ENCODE measurements at places on chromosomes 12 and 14.
A peak's percentile ranks its signal among the peaks of the same experiment; 100 is the strongest.

DNA sequence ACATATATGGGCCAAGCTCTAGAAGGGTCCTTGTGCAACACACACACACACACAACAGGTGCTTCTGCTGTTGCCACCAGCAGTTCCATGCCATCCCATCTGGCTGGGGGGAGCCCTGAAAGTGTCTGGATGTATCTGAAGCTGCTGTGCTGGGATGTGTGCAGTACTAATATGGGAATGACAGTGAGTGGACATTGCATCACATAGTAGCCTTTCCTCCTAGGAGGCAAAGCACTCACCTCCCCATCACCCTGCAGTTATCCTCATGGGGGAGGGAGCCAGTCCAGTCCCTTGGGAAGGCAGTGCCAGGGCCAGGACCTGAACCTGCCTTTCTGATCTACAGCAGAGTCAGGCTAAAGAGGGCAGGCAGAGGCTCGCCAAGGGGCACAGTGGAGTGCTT is 208.9 kb downstream of the CACNA1C start:
- no peak for DNase-seq

DNA sequence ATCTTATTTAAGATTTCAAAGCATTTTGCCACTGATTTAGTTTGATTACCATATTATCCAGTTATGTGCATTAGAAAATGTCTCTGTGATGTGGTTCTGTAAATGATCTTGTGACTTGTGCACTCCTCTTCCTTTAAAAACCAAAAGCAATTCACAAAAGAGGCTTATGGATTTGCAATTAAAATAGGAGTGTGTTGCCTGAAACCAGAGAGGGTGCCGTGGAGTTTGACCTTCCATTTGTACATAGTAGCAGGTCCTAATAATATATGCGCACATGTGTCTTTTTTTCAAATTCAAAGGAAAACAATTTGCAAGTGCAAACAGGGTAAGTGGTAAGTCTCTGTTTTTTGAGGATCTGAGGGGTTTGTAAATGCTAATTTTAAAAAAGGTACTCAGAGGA is 470.9 kb downstream of the VRK1 start:
- no peak for DNase-seq

DNA sequence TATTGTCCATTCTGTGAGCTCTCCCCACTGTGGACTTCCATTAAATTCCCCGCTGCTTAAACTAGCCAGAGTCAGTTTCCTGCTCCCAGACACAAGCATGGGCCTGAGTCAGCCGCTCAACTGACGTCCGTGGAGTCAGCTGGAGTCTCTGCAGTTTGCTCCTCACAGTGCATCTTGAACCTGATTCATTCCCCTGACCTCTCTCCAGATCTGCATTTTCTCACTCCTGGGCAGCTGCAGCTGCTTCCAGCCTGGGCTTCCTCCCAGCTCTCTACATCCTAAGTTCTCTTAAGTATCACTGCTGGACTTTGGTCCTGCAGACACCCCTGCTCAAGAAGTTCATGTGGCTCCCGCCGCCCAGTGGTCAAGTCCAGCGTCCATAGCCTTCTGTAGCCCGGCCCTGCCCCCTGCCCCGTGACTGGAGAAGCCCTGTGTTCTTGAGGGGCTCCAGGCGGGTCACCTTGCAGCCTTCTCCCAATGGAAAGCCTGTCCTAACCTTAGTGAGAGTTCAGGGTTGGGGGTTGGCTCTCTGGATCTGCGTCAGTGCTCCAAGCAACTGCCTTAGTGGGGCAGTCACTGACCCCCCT is 20.0 kb downstream of the NFKBIA start:
- no peak for DNase-seq

DNA sequence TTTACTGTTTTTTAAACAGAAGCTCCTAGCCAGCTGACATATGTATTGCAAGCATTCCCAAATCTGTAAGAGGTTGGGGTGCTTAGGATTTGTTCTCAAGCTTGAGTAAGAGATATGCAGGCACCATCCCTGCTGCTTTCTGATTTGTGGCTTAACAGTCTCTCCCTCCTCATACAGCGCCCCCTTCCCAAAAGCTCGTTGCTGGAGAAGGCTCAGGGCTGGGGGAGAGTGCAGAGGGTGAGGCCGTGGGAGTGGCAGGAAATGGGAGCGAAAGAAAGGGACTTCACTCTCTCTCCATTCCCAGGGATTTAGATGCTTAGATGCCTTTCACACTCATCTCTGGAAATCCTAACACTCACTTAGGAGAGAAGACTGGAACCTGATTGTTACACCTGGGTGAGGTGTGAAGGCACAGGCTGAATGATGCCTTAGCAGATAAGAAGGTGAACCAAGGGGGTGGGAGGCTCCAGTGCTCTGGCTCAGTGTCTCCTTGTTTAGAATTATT is 172.0 kb downstream of the C12orf75 start:
- no peak for DNase-seq

- no peak for DNase-seq
Measured at GRCh38 chr14:59358102-59358501, 107.1 kb downstream of the GPR135 start.

GRCh38 chr12:16492240-16492639 is 113.7 kb downstream of the LMO3 start:
- no peak for DNase-seq

- no peak for DNase-seq
Measured at GRCh38 chr12:114866331-114866730, 182.4 kb upstream of the TBX3 start.

DNA sequence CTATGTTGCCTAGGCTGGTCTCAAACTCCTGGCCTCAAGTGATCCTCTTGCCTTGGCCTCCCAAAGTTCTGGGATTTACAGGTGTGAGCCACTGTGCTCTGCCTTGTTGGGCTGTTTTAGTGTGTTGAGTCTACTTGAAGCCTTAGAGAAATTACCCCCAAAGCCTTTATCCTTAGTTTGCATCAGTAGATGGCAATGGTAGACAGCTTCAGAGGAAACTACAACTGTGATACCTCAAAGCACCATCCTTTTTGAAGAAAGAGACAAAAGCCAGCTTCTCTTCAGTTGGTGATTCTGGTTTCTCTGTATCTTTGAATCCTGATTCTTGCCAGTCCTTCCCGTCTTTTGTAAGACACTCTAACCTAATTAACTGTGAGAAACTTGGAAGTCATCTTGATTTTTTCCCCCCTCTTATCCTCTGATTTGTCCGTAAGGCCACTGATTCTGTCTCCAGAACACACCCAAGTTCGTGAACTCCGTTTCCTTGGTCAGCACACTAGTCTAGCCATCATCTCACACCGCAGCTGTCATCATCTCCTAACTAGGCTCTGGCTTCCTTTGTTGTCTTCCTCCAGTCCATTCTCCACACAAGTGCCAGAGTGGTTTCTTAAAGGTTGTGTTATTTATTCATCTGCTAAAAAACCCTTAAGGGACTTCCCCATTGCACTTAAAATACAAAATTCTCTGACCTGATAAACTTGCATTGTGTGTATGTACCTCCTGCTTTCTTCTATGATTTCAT is 20.2 kb downstream of the ATP2A2 start:
- DNase-seq, result no peak

DNA sequence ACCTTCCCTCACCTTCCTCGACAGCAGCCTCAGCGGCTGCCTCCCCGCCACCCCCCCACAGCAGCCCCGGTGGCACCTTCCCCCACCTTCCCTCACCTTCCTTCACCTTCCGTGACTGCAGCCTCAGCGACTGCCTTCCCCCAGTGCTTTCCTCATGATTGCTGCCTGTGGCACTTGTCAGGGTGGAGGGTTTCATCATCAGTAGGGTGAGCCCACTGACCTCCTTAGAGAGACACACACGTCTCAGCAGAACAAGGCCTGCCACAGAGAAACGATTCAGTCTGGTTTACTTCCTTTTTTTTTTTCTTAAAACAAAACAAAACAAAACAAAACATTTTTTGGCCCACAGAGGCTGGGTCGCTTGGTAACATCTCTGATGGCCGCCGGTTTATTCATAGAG is 75.0 kb downstream of the EP400 start:
- no peak for DNase-seq

DNA sequence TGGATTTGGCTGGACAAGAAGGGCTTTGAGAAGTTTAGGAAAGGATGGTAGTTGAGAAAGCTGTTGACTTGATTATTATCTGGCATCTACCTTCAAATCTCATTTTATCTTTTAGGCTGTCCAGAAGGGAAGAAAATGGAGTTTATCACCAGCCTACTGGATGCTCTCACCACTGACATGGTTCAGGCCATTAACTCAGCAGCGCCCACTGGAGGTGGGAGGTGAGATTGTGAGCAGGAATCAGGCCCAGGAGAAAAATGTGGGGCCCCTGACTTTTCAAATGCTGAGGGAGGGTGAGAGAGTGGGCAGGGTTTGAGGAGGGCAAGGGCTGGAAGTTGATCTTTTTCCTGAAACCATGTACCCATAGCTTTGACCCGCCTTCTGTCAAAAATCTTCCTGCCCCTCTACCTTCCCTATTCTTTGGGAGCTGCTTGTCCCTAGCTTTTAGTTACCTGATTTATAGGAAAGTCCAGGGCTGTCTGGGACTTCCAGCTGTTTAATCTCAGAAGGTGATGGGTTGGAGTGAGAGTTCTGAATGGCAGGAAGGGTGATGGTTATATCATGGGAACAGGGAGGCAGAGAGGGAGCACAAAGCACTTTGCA is 134.2 kb downstream of the SMOC1 start:
- DNase-seq, result no peak

- DNase-seq, result peak; percentile 10
Measured at GRCh38 chr12:5083955-5084849, 40.5 kb downstream of the KCNA5 start.

DNA sequence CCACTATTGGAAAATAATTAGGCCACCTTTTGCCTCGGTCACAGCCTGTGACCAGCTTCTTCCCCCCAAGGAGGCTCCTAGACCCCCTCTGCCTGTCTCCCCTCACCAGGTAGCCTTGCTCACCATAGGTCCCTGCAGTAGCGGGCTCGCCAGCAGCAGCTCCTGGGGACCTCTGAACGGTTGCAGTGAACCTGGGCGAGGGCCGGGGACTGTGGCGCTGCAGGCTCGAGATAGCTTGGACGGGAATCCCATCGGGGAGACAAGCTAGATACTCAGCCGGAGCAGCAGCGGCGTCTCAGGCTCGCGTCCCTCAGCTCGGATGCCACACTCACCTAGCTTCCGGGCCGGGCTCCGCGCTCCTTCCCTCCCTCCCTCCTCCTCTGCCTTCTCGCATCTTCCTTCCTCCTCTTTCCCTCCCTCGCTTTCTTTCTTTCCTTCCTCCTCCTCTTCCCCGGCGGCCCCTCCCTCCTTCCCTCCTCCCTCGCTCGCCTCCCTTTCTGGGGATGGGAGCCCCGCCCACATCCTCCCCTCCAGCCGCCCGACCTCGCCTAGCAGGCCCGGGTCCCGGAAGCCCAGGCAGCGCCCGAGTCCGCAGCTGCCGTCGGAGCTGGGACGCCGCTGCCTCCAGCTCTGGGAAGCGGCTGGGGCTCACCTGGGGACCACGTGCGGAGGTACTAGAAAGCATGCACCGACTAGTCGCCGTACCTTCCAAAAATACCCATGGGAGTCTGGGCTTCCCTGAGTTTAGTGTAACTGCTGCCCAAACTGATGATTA is at the start of gene BMP4:
Gene BMP4, minus strand, starts transcription at position 399 of the 775 bp plus-strand sequence. CDS start 4,603 bp downstream, outside the sequence.
- DNase-seq, result no peak

DNA sequence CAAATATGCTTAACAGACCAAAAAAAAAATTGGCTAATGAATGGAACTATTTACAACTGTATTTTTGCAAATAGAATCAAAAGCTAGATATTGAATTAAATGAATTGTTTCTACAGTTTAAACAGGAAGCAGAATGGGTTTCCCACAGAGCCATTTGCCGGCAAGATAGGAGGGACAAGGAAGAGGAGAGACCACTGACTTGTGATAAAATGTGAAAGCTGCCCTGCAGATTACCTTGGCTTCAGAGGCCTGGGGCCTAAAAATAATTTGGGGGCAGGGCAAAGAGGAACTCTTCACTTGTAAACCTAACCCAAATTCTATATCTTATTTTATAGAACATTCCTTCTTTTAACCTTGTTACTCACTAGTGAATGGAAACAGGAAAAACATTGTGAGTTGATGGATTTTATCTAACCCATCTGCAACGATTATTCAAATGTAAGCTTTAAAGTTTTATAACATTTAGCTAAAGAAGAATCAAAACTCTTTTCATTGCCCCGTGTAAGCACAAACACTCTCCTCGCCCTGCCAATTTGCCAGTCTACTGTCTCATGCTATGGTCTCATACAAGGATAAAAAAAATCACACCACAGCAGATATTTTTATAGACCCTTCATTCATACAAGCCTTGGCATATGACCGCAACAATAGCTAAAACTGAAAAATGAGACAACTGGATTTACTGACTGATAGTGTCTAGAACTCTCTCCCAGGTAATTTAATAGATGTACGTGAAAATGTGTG is 49.5 kb upstream of the MDM1 start:
- peak; percentile 84 for DNase-seq

DNA sequence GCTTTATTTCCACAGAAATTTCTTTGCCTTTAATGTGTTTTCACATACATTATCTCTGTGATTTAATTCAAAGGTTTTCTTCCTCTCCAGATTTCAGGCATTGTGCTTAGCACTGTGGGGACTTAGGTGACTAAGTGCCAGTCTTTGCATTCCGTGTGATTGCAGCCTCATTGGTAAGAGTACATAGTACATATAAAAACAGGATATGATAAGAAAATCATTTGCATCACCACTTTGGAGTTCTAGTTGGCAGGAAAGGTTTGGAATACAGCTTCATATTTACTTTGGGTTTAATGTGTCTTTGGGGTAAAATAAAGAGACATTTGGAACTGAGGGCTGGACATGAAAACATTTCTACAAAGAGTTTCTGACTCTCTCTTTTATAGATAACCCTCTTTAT is 37.8 kb upstream of the C12orf75 start:
- DNase-seq, result no peak

DNA sequence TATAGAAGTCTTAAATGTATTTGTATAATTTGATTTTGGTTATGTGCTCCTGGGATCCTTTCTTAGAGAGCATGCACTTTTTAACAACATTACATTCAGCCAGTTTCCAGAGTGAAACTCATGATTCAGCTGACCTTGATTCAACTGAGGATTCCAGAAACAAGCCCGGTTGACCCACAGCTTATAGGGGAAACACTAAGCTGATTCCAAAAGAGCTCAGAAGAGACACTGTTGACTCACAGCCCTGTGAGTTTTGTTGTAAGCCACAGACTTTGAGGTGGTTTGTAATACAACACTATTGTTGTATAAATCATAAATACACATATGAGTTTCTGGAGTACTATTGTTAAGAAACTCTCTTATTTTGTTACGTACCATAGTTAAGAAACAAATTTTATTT is 133.8 kb upstream of the MGAT4C start:
- DNase-seq, result no peak

DNA sequence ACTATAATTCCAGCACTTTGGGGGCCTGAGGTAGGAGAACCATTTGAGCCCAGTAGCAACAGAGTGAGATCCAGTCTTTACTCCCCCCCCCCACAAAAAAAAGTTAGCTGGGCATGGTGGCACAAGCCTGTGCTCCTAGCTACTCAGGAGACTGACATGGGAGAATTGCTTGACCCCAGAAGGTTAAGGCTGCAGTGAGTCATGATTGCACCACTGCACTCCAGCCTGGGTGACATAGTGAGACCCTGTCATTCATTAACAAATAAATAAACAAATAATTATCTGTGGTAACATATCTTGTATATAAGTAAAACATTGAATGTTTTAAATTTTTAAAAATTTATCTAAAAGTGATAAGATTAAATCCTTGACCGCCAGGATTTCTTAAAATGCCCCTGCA is 4.8 kb downstream of the ENTPD5 start:
- DNase-seq, result no peak
